Lower leg skin (tissue), 4 donors: ENCODE measurements at places on chromosomes 3 and 15. TPM values are rescaled to one million over a fixed set of nuclear protein-coding genes. Genes with fewer than 3 reads are reported as not detected.

The SLC51B gene
- not detected for total RNA-seq

The MESP1 gene
- 0.61 TPM for total RNA-seq

The KCTD6 gene
- 9.4 TPM for total RNA-seq

The RLBP1 gene
- total RNA-seq = not detected

The LRRC2 gene
- total RNA-seq = 3.2 TPM

The IQCF5 gene
- not detected for total RNA-seq
